ENCODE measurements at places on chromosomes 4 and X.

DNA sequence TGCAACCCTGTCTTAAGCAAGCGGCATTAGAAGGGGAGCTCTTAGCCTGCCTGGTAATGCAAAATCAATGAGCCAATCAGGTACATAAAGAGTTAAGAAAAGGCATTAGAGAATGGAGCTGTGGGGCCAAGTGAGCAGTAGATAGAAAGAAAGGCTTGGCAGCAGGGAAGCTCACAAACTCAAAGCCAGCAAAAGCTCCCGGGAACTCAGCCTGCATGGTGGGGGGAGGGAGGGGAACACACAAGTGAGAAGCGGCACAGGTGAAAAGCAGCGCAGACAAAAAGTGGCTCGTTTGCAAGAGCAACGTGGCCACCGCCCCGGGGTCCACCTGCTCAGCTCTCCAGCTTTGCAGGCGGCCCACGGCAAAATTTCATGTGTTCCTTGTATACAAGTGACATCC lies 818.5 kb downstream of the FAM133A start:
- no peak for DNase-seq

- DNase-seq, result no peak
These were observed 332.9 kb upstream of the CPEB2 start for GRCh38 chr4:14669371-14669770.

DNA sequence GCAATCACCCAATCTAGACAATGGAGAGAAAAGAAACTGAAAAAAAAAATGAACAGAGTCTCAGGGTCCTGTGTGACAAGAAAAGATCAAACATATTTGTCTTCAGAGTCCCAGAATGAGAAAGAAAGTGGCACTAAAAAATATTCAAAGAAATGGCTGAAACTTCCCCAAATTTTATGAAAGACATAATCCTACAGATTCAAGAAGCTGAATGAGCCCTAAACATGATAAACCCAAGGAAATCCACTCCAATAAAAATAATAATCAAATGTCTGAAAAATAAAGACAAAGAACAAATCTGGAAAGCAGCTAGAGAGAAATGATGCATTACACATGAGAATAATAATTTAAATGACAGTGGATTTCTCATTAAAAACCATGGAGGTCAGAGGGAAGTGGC lies 130.3 kb upstream of the CITED1 start:
- no peak for DNase-seq

DNA sequence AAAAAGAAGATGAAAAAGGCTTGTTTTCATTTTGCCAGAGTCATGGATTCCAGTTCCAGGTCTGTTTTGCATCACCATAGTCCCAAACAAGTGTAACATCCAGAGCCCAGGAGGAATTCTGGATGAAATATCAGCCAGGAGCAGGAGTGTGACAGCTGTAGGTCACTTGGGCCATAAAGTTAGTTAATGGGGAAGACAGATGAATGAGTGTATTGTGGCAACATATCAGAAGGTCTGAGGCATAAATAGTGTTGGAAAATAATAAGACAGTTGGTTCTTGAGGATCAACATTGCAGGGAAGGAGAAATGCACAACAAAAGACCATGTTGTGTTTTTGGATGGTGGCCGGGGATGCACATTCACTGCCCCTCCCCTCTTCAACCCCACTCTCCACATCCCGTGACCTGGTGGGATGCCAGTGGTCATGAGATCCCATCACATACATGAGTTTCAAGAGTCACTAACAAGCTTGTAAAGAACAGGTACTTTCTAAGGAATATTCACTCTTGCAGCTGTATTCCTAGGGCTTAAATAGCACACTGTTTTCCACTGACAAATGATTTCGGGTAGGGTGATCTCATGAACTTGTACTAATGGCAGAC lies 83.1 kb upstream of the IGFBP7 start:
- DNase-seq, result no peak

DNA sequence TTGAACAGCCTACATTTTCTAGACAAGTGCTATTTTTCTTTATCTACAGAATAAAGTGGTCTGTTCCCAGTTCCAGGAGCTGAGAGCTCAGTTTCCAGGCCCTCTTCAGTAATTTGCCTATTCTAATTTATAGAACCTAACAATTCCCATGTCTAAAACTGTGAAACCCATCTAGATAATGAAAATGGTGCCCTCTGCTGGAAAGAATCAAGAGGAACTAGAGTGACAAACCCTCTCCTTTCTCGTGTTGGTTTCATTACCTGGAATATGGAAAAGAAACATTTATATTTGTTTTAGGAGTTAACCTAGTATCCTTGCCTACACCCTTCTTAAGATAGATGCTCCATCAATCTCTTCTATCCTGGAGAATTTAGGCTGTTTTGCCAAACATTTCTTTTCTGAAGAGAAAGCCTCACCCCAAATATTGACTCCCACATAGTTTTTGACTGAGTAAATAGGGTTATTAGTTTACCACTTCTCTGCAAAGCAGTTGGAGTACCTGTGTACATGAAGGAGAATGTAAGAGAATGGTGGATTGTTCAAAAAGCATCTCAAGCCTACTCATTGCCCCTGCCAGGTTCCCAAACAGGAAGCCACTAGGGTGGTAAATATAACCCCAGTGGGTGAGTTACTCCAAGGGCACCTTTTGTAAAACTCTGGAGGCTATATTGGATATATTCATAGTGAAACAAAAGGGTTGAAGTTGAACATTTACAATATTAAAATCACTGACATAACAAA lies 121.6 kb downstream of the RASL11B start:
- DNase-seq, result no peak

DNA sequence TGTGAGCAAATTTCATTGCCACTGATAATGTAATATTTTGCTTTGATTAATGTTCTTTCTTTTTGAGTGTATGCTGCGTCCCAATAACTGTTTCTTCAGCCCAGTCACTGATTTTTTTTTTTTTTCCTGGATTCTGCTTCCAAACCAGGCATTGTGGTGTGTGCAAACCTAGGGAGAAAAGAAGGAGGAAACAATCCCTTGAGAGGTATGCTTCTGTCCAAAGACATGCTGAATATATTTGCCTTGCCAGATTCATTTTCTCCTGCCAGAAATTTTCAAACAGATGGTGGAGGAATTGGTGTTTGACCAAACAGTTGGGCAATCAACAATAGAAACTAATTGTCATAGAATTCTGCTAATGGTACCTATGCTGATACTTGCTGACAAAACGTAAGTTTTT lies 753.6 kb downstream of the RPA4 start:
- DNase-seq, result no peak

DNA sequence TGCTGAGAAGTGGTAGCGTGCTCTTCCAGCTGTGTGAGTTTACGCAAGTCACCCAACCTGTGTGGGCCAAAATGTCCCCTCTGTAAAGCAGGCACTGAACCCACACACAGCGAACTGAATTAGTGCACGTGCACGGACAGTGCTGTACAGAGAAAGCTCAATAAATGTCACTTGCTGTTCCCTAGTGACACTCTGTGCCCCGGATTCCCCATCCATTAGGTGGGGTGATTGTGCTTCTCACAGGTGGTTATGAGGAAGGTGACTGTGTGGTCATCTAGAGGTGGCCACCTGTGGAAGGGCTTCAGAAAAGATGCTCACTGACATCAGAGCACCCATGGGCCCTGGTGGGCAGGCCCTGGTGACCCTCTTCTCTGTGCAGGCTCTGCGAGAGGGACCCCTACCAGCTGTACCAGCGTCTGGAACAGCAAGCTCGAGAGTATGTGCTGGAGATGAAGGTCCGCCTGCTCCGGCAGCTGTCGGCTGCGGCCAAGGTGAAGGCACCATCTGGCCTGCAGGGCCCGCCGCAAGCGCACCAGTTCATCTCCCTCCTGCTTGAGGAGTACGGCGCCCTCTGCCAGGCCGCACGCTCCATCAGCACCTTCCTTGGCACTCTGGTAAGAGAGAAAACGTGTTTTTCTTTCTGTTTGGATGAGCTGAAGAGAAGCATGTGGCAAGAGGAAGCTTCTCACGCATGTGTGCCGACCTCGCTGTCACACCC lies 94.3 kb downstream of the FAM193A start:
- DNase-seq, result no peak

GRCh38 chr4:1512738-1513660 lies 106.8 kb upstream of the NKX1-1 start:
- no peak for DNase-seq

DNA sequence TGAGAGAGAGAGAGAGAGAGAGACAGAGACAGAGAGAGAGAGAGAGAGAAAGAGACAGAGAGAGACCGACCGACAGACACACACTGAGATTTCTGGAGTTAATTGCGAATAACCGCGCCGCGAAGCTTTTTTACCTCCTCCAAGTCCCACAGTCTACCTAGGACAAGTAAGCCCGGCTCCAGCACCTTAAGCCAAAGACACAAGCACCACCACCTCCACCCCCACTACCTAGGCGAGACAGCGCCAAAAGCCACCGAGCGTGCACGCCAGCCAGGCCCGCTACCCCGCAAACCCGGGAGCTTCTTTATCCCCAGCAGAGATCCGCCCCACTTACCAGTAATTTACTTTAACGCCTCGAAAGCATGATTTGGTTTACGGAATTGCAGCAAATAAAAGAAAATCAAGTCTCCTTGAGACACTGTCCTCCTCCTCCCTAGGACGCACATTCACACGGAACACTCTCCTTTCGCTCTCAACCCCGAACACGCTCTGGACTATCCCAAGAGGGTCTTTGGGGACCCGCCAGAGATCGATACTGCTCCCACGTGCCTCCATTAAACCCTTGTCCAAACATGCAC lies 649.6 kb upstream of the DIPK2B start:
- no peak for DNase-seq

- DNase-seq, result no peak
These were observed 87.4 kb downstream of the KIT start for GRCh38 chr4:54745031-54745770.

GRCh38 chr4:137892134-137892533 lies 350.0 kb downstream of the SLC7A11 start:
- DNase-seq, result no peak

GRCh38 chr4:10959586-10959985 lies 275.0 kb upstream of the CLNK start:
- DNase-seq, result no peak

DNA sequence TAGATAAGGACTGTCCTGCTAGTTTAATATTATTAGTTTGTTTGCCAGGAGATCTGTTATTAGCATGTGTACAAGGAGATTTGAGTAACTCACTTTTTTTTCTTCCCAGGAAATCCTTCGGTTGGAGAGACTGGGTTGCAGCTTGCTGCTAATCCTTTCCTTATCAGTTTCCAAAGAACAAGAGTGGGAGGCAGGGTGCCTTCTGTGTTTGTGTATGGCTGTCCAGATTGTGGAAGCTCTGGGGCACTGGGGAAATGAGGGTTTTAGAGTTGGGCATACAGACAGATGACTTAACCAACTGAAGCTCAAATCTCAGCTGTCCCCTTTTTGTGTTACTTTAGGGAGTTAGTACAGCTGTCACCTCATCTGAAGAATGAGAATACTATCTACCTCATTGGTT lies 12.6 kb upstream of the SUPT20HL1 start:
- no peak for DNase-seq

GRCh38 chrX:74293343-74293946 lies 10.5 kb upstream of the ZCCHC13 start:
- peak; percentile 9 for DNase-seq

GRCh38 chr4:98935633-98936032 lies 6.7 kb upstream of the EIF4E start:
- no peak for DNase-seq

GRCh38 chr4:80740375-80740774 lies 290.1 kb upstream of the BMP3 start:
- DNase-seq, result no peak

DNA sequence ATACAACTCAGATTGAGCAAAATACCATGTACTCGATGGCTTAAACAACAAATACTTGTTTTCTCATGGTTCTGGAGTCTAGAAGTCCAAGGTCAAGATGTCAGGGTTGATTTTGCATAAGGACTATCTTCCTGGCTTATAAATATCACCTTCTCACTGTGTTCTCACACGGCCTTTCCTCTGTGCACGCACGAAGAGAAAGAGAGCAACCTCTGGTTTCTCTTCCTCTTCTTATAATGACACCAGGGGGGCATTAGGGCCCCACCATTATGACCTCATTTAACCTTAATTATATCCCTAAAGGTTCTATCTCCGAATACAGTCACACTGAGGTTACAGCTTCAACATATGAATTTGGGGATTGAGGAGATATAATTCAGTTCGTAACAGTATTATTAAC lies 504.0 kb downstream of the MAGEE1 start:
- DNase-seq, result no peak

GRCh38 chr4:1973661-1974060 lies 35.1 kb downstream of the NELFA start:
- no peak for DNase-seq

GRCh38 chrX:153778181-153778580 lies 2.7 kb upstream of the SRPK3 start:
- no peak for DNase-seq

- DNase-seq, result no peak
These were observed 15.1 kb upstream of the INTS6L start for GRCh38 chrX:135505351-135505750.

GRCh38 chr4:42954963-42955669 lies 62.6 kb downstream of the GRXCR1 start:
- no peak for DNase-seq

DNA sequence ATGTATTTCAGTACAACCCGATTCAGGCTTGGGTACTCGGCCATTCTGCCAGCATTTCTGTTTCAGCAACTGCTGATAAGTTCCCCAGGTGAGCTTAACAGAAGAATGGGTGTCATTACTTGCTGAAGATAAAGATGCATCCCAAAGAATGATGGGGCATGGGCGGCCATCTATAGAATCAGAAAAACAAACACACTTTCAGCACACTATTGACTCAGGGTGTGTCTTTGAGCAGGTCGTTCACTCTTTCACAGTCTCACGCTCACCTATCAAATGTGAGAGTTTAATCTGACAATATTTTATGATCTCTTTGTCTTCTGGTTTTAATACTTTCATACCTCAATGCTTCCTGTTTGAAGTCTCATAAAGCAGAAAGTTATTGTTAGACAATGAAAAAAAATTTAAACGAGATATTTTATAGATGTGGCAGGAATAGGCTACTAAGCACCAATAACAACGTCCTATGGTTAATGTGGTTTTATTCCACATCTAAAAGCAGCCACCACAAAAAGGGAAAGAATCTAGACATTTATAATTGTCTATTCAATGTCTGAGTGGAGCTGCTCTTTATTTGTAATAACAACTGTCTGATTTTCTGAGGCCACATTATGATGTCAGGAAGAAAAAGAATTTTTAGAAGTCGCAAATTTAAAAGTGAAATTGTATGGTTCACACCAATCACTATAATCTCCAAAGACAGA lies 17.0 kb downstream of the GASK1B start:
- DNase-seq, result no peak

GRCh38 chr4:108561116-108561515 lies 59.3 kb upstream of the RPL34 start:
- no peak for DNase-seq

DNA sequence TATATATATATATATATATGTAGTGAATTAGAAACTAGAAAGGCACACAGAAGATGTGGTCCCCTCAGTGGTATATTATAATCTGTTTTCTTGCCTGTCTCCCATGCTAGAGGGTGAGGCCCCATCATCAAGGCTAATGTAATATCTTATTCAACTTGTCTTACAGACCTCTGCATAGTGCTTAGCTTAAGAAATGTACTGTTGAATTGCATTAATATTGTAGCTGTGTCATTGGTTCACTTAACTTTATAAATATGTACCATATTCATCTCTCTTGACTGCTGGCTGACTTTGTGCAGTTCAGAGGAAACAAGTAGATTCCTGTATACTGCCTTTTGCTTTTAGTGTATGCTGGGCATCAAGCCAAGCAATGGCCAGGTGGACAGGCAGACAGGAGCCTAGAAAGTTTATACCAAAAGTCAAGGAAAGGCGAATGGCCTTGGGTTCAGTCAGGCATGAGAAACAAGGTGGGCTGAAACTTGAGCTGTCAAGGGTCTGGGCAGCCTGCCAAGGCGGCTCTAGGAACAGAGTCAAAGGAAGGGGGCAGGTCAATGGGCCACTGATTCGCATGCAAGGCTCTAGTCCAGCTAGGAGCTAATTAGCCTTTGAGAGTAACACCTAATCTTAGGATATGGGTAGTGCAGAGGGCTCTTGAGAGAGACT lies 78.8 kb upstream of the LEF1 start:
- DNase-seq, result no peak
